ENCODE measurements at places on chromosomes 3 and 15.

- no peak for DNase-seq
Observed at GRCh38 chr3:124602980-124603627, 127.1 kb upstream of the UMPS start.

DNA sequence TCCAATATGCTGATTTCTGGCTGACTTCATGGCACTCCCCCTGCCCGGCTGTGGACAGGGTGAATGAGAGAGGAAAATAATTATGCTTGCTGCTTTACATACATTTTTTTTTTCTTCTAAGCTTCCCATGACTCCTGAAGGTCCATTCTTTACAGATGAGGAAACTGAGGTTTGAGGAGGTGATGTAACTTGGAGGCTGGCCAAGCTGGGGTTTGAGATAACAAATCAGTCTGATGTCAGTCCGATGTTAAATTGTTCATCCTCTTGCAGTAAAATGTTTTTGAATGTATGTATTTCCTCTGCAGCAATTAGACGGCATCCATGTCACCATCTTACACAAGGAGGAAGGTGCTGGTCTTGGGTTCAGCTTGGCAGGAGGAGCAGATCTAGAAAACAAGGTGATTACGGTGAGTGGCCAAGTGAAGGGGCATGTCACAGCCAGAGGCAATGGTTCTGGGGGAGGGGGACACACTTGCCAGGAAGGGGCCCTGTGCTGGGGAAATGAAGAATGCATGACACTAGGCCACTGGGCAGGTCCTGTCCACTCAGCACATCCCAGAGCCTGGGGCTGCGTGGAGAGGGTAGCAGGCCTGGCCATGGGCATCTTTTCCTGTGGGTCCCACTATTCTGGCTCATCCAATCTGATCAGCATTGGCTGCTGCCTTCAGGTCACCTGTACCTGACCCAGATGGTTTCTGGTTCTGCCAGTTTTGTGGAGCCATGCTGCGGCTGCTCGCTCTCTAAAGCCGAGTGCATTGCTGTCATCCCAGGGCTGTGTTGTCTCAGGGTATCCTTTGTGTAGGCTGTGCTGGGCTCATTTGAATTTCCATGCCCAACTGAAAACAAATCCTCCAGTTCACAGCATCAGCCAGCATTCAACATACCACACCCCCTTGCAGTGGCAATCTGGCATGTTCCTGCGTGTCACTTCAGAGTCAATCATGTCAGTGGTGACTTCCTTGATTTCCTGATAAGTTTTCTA is 20.4 kb downstream of the STARD5 start:
- no peak for DNase-seq

DNA sequence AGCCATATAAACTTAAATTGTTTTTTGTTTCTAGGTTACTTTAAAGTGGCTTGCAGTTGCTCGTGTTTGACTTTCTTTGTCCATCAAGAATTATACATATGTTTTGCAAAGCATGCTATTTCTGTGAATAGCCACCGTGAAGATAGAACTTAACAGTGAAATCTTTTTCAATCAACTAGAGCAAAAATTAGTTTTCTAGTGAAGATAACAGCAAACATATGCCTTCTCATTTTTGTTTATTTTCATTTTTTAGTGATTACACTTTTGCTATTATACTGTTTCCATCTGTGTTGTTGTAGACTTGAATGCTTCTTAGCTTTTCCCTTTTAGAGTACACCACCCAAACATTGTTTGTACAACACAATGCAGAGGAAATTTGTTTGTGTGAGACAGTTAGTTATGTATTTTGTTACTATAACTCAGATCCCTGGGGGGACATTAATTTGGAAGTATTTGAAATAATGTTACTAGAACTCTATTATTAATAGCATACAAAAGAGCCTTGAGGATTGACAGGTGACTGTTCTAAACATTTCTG is 62.8 kb downstream of the CRYBG3 start:
- no peak for DNase-seq

DNA sequence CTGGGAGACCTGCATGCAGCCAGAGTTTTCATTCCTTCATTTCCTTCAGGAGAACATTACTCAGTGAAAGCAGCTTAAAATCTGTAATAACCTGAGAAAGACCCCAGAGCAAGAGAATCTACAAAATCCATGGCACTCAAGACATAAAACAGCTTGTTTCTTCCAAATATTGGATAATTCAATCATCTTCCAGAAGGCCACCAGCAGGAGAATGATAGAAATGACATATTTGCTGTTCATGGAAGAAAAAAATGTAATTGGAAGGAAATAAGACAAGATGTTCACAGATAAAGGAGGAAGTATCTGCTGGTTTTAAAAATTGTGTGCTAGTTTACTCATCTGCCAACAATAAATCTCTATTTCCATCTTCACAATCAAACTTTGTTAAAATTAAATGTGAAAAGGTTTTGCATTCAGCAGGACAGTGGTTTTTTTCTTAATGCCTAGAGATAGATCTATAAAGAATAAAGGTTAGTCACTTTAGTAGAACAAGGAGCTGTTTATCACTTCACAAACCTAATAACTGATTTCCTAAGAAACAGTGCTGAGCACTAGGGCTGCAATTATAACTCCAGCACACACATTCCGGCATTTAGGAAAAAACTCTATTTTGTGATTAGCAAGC is 530.8 kb downstream of the NSUN3 start:
- DNase-seq = no peak

Data from stimulated activated CD8-positive, alpha-beta memory T cell treated with anti-CD3 and anti-CD28 coated beads, Interleukin-7, amount 100 ng/mL, for 48 hours (primary cell).